Tibial nerve (tissue), 4 donors: ENCODE measurements at places on chromosomes 3 and 15. TPM values are rescaled to one million over a fixed set of nuclear protein-coding genes. Genes with fewer than 3 reads are reported as not detected.

- no peaks in the 10 kb centered on the region for H3K27me3 ChIP-seq
- H3K36me3 ChIP-seq: no peaks in the 10 kb centered on the region
- DNase-seq: no peak
- no peak overlapping the region for H3K27ac ChIP-seq
These were observed 61.8 kb downstream of the ZDHHC19 start for GRCh38 chr3:196149375-196149774.

AMT gene
- 10.7 TPM for total RNA-seq

FANCD2OS gene
- not detected for total RNA-seq

DUOXA2 gene
- not detected for total RNA-seq
